ENCODE measurements at places on chromosomes 4 and X.

GRCh38 chrX:39559229-39559628, 538.5 kb downstream of the BCOR start:
- DNase-seq, result no peak

GRCh38 chr4:118997601-118998000, 108.9 kb downstream of the SYNPO2 start:
- no peak for DNase-seq

- DNase-seq, result no peak
These were observed 57.1 kb upstream of the USP38 start for GRCh38 chr4:143127621-143128020.

DNA sequence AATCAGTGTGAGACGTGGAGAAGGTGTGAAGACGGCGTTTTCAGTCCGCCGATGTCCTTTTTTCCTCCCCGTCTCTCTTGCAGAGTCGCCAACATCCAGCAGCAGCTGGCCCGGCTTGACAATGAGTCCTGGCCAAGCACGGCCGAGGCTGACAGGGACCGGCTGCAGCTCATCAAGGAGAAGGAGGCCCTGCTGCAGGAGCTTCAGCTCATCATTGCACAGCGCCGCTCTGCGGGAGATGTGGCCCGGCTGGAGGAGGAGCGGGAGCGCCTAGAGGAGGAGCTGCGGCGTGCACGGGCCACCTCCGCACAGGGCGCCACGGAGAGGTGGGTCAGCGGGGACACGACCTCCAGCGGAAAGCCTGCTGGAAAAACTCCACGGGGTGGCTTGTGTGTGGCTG, 47.1 kb upstream of the CLCN4 start:
- DNase-seq, result no peak

GRCh38 chr4:94575652-94576051, 123.9 kb downstream of the PDLIM5 start:
- DNase-seq, result no peak

GRCh38 chrX:120739300-120739699, 109.4 kb upstream of the C1GALT1C1 start:
- no peak for DNase-seq

DNA sequence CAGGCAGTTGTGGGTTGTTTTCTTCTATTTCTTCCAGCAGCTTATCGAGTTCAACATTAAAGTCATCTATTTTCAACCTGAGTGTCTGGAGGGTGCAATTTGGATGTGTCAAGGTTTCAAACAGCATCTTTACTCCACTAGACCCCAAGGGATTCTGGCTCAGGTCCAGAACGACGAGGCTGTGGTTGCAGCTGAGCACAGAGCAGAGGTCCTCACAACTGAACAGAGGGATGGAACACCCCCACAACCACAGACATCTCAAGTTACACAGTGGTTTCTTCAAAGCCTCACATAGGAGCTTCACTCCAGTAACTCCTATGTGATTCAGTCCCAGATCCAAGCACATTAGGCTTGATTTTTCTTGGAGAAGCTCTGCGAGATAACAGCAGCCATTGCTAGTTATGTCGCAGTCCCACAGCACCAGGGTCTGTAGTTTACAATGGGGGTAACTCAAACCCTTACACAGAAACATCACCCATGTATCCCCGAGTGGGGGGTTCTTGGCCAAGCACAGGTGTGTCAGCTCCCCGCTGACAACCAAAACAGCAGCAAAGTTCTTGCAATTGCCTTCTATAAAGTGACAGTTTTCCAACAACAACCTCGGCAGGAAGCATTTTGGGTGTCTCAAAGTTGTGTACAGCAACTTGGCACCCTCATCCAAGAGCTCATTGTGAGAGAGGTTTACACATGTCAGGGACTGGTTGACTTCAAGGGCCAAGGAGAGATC, 2.8 kb downstream of the NLRP2B start:
- no peak for DNase-seq

DNA sequence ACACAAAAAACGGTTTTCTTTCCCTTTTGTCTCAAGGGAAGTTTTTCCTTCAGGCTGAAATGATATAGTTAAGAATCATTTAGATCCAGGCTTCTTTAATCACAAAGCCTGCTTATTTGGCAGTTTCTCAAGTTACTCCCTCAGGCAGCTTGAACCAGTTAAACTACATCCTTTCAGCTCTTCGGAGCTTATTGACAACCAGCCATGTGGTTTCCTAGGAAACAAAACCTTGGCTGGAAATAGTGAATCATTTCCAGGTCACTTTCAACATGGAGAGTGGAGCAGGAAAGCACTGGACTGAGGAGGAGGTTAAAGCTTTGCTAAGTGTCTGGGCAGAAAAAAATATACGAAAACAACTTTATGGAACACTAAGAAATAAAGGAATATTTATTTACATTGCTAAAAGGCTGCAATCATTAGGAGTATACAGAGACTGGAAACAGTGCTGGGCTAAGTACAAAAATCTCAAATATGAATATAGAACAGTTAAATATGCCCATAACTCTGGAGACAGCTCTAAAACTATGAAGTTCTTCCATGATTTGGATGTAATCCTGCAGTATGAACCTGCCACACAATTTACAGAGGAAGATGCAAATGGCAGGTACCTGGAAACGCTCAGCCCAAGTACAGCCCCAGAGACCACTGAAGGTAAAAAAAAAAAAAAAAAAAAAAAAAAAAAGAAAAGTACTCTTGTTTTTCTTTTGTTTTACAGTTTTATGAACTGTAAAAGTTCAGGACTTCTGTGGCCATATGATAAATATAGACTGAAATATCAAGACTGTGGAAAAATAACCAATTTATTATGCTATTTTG, 23.2 kb upstream of the AASDH start:
- DNase-seq, result no peak

DNA sequence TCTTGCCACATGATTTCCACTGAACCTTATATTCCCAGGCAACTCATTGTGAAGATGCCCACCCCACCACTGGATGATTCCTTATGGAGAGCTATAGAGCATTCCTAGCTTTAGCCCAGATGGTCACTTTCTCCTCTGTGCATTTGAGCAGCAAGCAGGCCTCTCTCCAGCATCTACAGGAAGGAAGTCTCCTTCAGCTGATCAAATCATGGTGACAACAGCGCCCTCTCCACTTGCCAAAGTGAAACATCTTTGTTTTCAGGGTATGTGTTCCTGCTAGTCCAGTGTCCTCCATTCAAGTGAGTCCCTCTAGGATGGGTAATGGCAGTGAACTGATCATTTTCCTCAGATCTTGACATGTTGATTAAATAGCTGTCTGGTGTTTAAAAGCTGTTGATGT, 10.9 kb upstream of the SYTL5 start:
- DNase-seq, result no peak

DNA sequence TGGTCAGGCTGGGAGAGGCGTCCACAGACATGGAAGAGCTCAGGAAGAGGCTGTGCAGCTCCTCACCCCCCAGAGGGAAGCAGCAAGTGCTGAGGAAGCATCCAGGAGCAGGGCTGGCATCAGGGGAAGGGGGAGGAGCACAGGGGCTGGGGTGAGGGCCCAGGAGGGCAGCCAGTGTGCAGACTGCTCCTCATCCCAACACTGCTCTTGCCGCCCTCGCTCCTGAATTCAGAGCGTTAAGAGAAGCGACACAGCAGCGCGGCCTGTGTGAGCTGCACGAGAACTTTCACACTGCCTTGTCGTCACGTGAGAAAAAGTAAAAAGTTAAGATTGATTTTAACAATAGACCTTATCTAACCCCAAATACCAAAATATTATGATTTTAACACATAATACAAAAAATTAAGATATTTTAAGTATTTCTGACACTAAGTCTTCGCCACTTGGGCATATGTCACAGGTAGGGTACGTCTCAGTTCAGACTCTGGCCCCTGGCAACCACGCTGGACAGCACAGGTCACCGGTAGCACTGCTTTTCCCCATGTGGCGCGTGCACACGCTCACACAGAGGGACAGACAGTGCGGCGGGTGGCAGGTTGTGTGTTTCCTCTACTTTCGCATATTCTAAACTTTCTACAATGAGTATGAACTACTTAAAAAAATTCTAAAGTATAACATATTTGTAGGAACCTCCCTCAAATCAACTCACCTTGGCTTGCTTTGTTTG, 19.7 kb downstream of the NOP14 start:
- no peak for DNase-seq

- no peak for DNase-seq
These were observed 106.4 kb downstream of the SH3BGRL start for GRCh38 chrX:81308086-81308829.

- no peak for DNase-seq
These were observed 3.0 kb upstream of the IL13RA1 start for GRCh38 chrX:118724365-118724764.

- DNase-seq, result no peak
These were observed 143.9 kb downstream of the SCFD2 start for GRCh38 chr4:53221832-53222480.

DNA sequence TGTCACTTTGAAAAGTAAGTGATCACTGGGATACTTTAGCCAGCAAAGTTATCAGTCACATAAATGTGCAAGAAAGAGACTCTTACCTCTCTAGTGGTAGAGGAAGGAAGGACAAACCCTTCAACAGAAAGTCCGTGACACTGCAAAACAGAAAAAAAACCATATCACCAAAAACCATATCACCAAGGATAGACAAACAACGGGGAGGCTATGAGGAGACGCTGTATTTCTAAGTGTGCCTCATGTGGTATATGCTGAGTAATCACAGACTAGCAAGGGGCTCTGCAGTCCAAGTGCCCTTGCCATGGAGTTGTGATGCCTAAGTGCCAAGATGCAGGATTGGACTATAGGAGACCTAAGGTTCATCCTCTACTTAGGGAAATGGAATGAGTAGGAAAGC, 11.5 kb upstream of the HDAC8 start:
- no peak for DNase-seq

DNA sequence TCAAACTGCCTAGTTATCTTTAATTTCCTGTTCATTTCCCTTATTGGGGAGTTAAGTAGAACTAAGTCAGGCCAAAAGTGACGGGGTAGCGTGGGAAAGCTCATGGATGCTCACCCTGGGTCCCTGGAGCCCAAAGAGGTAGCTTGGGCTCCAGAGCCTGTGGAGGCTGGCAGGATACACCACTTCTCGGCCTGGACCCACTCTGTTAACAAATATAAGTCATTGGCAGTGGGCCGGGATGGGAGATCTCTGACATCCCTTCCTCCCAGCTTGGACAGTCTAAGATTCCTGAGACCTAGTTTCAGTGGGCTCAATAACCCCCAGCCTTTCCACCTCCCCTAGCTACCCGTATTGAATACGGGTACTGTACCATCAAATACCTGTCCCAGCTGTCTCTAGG, 106.1 kb downstream of the EFNB1 start:
- DNase-seq, result no peak

Measured in activated T-helper 9 cell treated with anti-CD3 and anti-CD28 coated beads, Interleukin-2, amount 50 U/mL, for 16 hours (primary cell).